ENCODE measurements at places on chromosomes 13 and 19.

- DNase-seq, result no peak
Observed at GRCh38 chr19:23287620-23288019, 37.4 kb upstream of the ZNF724 start.

- DNase-seq, result no peak
Observed at GRCh38 chr19:51325161-51325976, 13.9 kb downstream of the IGLON5 start.

DNA sequence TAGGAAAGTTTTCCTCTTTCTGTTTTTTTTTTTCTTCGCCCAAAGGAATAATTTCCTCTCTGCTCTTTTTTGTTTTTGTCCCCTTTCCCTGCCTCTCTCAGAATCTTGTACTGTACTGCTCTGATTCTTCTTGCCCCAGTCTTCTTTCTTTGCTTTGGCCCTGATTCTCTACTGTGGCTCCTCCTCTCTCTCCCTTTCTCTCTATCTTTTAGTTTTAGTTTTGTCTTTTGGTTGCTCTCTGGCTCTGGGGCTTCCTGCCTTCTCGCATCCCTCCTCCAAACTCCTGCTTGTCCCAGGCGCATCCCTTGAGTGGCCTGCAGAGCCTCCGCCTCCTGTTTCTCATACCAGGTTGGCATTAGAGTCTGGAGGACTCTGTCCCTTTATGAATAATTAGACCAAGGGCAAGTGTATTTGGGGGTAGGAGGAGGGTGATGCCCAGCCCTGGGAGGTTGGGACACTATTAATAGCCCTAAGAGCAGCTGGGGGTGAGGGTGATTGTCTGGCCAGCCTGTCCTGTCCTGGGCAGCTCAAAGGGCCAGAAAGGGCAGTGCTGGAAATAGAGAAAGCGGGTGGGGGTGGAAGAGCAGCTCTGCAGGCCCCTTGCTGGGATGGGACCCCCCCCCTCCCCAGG is 39.1 kb downstream of the LYL1 start:
- DNase-seq, result no peak

- no peak for DNase-seq
Observed at GRCh38 chr13:112434937-112435523, 58.9 kb downstream of the SPACA7 start.

DNA sequence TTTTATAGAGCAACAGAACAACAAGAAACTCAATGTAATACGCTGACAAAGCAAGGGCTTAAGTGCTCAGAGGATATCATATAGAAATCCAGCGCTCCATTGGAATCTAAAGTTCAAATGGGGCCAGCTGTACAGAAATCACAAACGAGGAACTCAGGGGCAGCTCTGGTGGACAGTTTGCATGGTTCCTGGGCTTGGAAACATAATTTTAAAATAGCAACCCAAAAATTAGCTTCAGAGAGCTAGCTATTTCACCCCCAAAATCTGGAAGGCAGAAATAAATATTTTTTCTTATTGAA is 19.2 kb upstream of the LATS2 start:
- no peak for DNase-seq

GRCh38 chr19:16247353-16248182 is 49.9 kb downstream of the AP1M1 start:
- peak; percentile 82 for DNase-seq

GRCh38 chr13:46605076-46605824 is 52.3 kb downstream of the LRCH1 start:
- no peak for DNase-seq

- no peak for DNase-seq
Observed at GRCh38 chr13:20482275-20482761, 43.3 kb downstream of the CRYL1 start.

- no peak for DNase-seq
Observed at GRCh38 chr13:99756281-99756680, 215.3 kb downstream of the ZIC5 start.

GRCh38 chr13:71831716-71832115 is 35.3 kb downstream of the DACH1 start:
- no peak for DNase-seq

- no peak for DNase-seq
Observed at GRCh38 chr13:37492075-37492474, 106.5 kb downstream of the POSTN start.

- DNase-seq, result peak; percentile 45
Observed at GRCh38 chr19:11798391-11799330, at the start of gene ZNF491. TSS of gene ZNF491 (plus strand) at chr19:11798523. CDS start at chr19:11805954, 7,431 bp downstream.

DNA sequence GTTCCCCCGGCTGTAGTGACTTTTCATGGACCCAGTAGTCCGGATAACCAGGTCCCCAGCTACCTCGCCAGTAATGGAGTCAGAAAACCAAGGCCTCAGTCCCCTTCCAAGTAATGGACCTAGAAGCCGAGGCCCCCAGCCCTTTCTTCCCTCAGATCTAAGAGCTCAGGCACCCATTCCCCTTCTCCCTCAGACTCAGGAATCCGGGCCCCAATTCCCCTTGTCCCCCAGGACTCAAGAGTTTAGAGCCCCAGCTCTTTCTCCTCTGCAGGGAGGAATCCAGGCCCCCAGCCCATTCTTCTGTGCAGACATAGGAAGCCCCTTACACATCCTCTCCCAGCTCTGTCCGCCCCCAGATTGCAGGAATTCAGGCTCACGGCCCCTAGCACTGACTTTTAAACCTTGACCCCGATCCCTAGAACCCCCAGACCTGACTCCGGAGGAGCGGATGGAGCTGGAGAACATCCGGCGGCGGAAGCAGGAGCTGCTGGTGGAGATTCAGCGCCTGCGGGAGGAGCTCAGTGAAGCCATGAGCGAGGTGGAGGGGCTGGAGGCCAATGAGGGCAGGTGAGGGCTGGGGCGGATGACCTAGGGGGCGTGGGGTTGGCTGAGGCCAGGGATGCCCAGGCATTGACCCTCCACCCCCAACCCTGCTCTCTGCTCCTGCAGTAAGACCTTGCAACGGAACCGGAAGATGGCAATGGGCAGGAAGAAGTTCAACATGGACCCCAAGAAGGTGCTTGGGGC is 938 bp downstream of the CYTH2 start:
- DNase-seq, result no peak

- DNase-seq, result no peak
Observed at GRCh38 chr13:48411147-48411794, 1.6 kb downstream of the LPAR6 start.

- no peak for DNase-seq
Observed at GRCh38 chr19:2926341-2927031, 18.3 kb downstream of the ZNF77 start.

All from stimulated activated CD8-positive, alpha-beta memory T cell treated with anti-CD3 and anti-CD28 coated beads, Interleukin-15, amount 100 ng/mL, for 24 hours (primary cell).